ENCODE measurements at places on chromosomes 12 and 14.

- DNase-seq = no peak
Measured at GRCh38 chr14:96658611-96659010, 138.6 kb upstream of the VRK1 start.

DNA sequence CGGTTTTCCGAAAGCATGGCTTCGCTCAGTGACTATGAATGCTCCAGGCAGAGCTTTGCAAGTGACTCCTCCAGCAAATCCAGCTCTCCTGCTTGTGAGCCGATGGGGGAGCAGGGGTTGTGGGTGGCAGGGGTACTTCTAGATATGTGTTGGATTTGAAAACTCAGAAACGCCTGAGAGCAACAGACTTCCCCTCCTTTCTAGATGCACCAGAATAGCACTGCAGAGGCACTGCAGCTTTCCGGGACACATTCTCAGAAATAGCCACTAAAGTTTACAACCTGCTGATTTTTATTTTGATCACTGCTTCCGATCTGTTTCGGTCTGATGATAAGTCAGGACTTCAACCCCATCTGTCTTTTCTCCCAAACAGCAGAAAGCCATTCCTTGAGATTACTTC is 8.6 kb downstream of the TCP11L2 start:
- DNase-seq = no peak

DNA sequence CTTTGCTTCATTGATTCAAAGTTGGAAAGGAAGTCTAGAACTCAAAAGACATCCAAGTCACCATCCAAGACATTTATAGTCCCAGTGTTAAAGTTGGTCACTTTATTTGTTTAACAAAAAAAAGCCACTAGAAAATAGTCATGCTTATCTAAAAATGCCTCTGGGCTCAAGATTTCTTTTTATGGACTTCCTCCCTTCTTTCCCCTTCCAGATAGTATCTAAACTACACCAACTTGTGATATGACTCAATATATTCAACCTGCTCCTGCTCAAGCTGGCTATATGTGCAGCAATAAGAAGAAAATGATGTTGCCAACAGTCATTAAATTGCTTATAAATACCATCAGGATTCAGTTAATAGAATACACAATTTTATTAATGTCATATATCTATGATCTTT is 1177.1 kb downstream of the FLRT2 start:
- DNase-seq = no peak

DNA sequence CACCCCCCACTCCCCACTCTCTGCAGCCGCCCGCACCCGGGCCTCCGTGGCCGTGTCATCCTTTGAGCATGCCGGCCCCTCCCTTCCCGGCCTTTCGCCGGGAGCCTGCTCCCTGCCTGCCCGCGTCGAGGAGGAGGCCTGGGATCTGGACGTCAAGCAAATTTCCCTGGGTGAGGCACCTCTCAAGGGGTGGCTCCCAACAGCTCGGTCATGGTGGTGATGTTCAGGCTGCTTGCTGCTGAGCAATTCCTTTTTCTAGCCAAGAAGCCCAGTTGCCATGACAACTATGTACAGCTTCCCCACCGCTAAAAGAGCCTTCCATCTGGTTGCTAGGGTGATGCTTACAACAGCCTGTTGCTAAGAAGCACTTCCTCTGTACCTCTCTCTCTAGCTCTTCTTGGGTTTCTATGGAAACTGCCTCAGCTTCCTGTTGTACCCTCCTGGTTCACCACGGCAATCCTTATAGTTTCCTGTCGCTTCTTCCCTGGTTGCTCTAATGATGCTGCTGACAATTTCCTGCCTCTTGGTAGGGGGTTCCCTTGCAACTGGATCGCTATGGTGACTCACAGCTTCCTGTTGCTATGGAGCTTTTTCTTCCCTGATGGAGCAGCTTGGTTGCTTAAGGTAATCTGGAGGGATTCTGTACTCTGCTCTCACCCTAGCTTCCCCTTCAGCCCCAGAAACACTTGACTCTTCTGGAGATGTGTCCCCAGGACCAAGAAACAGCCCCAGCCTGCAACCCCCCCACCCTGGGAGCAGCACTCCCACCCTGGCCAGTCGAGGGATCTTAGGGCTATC is 11.0 kb downstream of the ZNF219 start:
- peak; percentile 54 for DNase-seq

GRCh38 chr14:88063811-88064210 is 58.9 kb downstream of the GPR65 start:
- no peak for DNase-seq

GRCh38 chr14:77989441-77989991 is 180.7 kb upstream of the NRXN3 start:
- no peak for DNase-seq

DNA sequence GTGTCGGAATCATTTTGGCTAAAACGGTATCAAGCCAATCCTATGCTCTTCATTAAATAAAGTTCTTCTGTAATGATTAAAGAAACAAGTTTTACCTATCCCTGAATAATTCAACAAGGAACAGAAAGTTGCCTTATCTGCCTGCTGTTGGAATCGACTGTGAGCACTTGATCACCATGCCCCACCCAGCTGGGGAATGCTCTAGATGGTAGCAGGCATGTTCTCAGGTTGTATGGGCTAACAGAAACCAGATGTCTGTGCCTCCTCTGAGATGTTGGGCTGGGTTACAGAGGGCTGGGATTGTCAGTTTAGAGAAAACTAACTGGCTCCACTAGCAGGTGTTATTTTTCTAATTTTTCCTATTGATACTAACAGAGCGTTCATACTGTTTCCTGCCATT is 28.9 kb downstream of the RTRAF start:
- no peak for DNase-seq

DNA sequence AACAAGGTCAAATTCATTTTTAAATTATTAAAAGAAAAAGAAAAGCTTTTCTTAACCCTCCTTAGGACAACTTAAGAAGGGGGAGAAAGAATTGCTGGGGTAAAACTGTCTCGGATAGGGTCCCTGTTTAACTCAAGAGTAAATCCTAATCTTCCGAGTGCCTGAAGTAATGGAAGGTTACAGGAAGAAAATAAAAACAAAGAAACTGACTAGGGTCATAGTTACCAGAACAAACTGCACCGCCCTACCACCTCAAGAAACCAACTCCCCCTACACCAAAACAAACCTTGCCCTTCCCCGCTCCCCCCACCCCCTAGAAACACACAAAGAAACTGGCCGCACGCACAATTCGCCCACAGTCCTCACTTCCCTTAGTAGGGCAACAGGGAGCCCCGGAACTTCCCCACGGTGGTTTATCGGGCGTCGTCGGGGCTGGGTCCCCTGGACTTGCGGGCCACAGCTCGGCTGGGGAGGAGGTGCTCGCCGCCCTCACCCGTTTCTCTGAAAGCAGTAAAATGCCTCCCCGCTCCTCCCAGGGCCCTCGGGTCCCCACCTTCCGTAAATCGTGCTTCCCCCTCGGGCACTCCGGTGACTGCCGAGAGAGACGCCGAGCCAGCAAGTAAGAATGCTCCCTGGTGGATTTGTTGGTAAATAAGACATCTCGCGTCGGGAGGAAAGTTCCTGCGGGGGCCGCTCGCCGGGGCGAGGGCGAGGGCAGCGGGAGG is 2.4 kb downstream of the SINHCAF start:
- DNase-seq = peak; percentile 60
